ENCODE measurements at places on chromosomes 6 and 20.

- H3K27ac ChIP-seq = no peak overlapping the region
- H3K36me3 ChIP-seq = no peaks in the 10 kb centered on the region
- H3K4me3 ChIP-seq = no peak overlapping the region
- no peaks in the 10 kb centered on the region for H3K4me1 ChIP-seq
- H3K27me3 ChIP-seq = no peaks in the 10 kb centered on the region
- DNase-seq = no peak
Measured at GRCh38 chr20:34621383-34622367, 55.2 kb downstream of the PIGU start.

GRCh38 chr6:56938649-56939191 lies 16.2 kb upstream of the BEND6 start:
- H3K4me1 ChIP-seq = no peaks in the 10 kb centered on the region
- H3K4me3 ChIP-seq = no peak overlapping the region
- H3K27ac ChIP-seq = no peak overlapping the region
- no peaks in the 10 kb centered on the region for H3K36me3 ChIP-seq

GRCh38 chr20:10699941-10700340 lies 26.1 kb upstream of the JAG1 start:
- H3K36me3 ChIP-seq = no peaks in the 10 kb centered on the region
- H3K4me3 ChIP-seq = no peak overlapping the region
- no peaks in the 10 kb centered on the region for H3K4me1 ChIP-seq
- H3K27ac ChIP-seq = no peak overlapping the region

DNA sequence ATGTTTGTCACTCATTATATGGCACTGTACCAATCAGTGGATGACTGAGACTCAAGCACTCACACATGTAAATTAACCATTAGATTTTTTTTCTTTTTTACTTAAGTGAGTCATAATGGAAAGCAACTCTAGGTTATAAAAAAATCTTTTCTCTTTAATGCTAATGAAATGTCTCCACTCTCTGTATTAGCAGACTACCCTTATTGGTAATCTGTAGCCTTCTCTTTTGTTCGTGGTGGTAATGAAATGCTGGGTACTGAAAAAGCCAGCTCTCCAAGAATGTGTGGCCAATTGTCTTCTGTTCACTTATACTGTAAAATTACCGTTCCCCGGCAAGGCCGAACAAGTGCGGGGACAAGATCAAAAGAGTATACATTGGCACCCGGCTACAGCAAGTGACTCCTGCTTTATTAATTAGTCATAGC lies 69.0 kb downstream of the AFG1L start:
- no peaks in the 10 kb centered on the region for H3K4me1 ChIP-seq
- H3K27me3 ChIP-seq = no peaks in the 10 kb centered on the region
- no peak overlapping the region for H3K27ac ChIP-seq
- DNase-seq = no peak

GRCh38 chr20:2289475-2289874 lies 6.3 kb upstream of the TGM3 start:
- no peaks in the 10 kb centered on the region for H3K27me3 ChIP-seq
- H3K36me3 ChIP-seq = no peaks in the 10 kb centered on the region
- no peak for DNase-seq
- no peaks in the 10 kb centered on the region for H3K4me1 ChIP-seq

DNA sequence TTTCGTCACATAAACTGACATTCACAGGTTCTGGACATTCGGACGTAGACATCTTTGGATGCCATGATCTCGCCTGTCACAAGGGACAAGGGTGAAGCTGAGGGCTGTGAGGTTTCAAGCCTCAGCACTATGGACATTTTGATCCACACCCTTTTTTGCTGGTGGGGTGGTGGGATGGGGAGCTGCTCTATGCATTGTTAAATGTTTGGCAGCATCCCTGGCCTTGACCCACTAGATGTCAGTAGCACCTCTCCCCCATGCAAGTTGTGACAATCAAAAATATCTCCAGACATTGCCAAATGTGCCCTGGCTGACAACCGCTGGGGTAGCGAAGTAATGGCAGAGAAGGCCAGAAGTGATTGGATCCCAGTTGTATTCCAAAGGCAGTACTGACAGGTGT lies 229.4 kb downstream of the TSHZ2 start:
- no peaks in the 10 kb centered on the region for H3K4me1 ChIP-seq
- no peak overlapping the region for H3K27ac ChIP-seq
- DNase-seq = no peak
- no peak overlapping the region for H3K4me3 ChIP-seq
- H3K27me3 ChIP-seq = no peaks in the 10 kb centered on the region

All from mesendoderm (in vitro differentiated cells).